ENCODE measurements at places on chromosomes 7 and 10. TPM values are rescaled to one million over a fixed set of nuclear protein-coding genes. Genes with fewer than 3 reads are reported as not detected.

Gene TMEM213
- total RNA-seq, result 3.8 TPM

Gene PSMG3
- total RNA-seq, result 65.3 TPM

Gene PRPS1L1
- not detected for total RNA-seq

Gene SORCS1
- 2.2 TPM for total RNA-seq

Gene SPOCK2
- 0.65 TPM for total RNA-seq

Gene GPR15LG
- 20.3 TPM for total RNA-seq

Gene INA
- 1.2 TPM for total RNA-seq

Gene AGAP5
- 5.6 TPM for total RNA-seq

Gene GSDME
- 2.3 TPM for total RNA-seq

Gene C10orf105
- total RNA-seq, result 0.06 TPM

Gene ZYX
- total RNA-seq, result 45.6 TPM

Gene TRIP6
- 80.7 TPM for total RNA-seq

Gene DPCD
- total RNA-seq, result 12.7 TPM

Gene PLCE1
- 0.25 TPM for total RNA-seq

Gene TMEM270
- not detected for total RNA-seq

Gene PPP1R17
- total RNA-seq, result not detected

Gene SLC39A12
- total RNA-seq, result not detected

Gene SLC25A13
- total RNA-seq, result 36.7 TPM

Gene BRAF
- 59.6 TPM for total RNA-seq

Gene FANK1
- 4.0 TPM for total RNA-seq

Gene HTR7
- total RNA-seq, result 0.53 TPM

Gene ACSM6
- total RNA-seq, result 0.95 TPM

Gene SMKR1
- not detected for total RNA-seq

Gene PHKG1
- total RNA-seq, result 0.78 TPM

Gene AKR1D1
- total RNA-seq, result 0.10 TPM

Gene NME8
- total RNA-seq, result not detected

Gene NACAD
- 2.0 TPM for total RNA-seq

Gene THSD7A
- 1.3 TPM for total RNA-seq

Gene RASA4B
- total RNA-seq, result 27.5 TPM

Gene EGFR
- total RNA-seq, result 224 TPM

Gene SPDYE11
- total RNA-seq, result not detected

Gene PIK3CG
- total RNA-seq, result 2.0 TPM

Gene OR2A12
- total RNA-seq, result not detected

Gene EBLN1
- not detected for total RNA-seq

Gene VWA2
- 14.2 TPM for total RNA-seq

Gene KLF14
- not detected for total RNA-seq

Gene BTBD16
- 2.7 TPM for total RNA-seq

Measured in lower leg skin (tissue), 4 donors.